Activated naive CD4-positive, alpha-beta T cell treated with Interleukin-2 at 50 U/mL for 16 hours (primary cell): ENCODE measurements at places on chromosomes 11 and 22.

- no peak for DNase-seq
These were observed 415.7 kb downstream of the TENM4 start for GRCh38 chr11:79025097-79025496.

- DNase-seq, result peak; percentile 68
These were observed 948 bp upstream of the MRTFA start for GRCh38 chr22:40637183-40638150.

DNA sequence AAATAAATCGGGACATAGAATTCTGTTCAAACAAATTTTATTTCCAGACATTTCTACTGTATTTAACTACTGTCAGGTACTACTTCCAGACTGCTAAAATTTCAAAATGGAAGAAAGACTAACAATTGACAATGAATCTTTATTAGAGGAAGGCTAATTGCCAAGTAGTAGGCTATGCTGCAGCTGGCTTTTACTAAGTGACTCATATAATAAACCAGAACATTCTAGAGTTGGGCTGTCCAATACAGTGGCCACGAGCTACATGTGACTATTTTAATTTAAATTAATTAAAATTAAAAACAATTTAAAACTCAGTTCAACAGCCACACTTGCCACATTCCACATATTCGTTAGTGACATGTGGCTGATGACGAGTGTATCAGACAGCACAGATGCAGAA lies 27.6 kb downstream of the CHKA start:
- no peak for DNase-seq

DNA sequence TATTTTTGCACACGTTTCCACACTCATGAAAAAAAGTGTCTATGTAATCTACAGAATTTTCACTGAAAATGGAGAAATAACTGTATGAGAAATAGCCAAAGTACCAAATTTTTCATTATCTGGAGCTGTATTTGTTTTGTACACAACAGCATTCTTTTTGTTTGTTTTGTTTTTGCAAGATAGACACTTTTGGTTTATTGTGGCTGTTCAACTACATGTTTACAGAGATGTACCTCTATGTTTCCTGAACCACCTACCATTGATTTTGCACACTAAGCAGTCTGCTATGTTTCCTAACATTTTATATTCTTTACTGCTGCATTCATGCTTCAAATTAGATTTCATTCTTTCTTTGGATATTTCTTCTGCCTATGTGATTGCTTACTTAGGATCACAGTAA lies 116.3 kb downstream of the ELP4 start:
- DNase-seq, result no peak

DNA sequence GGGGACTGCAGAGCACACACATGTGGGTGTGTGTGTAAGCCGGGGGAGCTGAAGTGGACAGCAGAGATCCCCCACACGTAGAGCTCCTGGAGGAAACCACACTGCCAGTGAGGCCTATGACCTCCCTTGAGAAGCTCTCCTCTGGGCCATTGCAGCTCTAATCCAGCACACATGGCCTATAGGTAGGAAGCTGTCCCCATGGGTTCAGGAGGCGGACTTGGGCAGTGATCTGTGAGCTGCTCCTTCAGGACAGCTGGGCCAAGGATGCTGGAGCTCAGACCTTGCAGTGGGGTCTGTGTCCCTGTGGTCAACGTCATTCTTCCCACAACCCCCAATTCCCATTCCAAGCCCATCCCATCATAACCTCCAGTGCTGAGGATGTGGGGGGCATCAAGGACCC lies 29.8 kb downstream of the IGLL5 start:
- no peak for DNase-seq

DNA sequence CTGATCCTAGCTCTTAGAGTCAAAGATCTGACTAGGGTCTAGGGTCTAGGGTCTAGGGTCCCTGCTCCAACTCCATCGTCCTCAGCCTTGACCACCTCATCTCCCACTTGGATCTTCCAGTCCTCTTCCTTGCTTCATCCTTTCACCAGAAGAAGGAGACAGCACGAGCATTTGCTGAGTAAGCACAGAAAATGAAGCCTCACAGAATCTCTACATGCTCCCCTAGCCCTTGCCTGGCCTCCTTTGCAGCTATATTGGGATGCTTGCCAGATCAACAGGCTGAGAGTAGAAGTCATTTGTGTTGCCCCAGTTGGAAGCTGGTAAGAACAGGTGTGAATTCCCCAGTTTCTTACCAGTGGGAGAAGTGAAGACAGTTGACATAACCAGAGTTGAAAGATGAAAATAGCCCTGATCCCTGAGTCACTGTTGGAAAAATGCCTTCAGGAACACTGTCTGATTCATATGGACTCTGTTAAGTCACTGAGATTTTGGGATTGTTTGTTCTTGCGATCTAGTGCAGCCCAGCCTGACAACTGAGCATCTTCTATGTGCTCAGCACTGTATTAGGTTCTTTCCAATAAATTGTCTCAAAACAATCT lies 552.5 kb downstream of the INSC start:
- DNase-seq, result no peak

DNA sequence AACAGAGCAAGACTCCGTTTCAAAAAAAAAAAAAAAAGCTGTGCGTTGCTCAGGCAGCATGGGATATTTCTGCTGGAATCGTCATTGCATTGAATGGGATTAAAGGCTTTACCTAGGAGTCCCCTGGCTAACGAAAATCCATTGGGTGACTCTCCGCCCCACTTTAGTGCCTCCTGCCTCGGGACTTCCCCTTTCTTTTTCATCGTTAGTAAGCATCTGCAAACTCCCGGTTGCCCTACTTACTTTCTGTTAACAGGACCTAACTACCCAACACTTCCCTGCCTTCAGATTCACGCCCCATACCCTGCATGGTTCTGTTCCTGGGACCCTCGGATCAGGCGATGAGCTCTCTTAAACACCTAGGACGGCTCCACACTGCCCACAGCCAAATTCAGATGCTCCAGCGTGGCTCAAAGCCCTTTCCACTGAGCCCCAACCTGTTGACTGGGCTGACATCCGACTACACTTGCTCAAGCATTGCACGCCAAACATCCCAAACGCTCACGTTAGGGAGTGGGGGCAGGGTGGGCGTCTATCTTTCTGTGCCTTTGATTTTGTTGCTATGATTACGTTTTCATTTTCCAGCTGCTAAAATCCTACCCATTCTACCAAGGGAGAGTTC lies 143.8 kb downstream of the ST3GAL4 start:
- no peak for DNase-seq

DNA sequence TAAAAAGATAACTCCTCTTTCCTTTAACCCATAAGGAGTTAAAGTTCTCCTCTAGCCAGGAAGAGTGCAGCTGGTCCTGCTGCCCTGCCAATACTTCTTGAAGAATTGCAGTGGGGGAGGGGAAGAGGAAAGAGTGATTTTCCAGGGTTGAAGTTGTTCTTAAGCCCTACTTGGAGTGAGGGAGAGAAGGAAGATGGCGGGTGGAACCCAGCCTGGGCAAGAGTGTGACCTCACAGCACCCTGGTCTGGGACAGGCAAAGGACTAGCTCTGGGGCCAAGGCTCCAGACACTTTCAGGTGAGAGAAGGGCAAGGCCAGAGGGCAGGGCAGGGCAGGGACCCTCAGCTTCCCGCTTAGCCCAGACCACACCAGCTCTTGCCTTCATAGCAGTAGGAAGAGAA lies 6.6 kb downstream of the TNKS1BP1 start:
- DNase-seq, result no peak

GRCh38 chr22:48753381-48753730 lies 1074.3 kb downstream of the BRD1 start:
- DNase-seq, result no peak

GRCh38 chr22:49705972-49706352 lies 121.7 kb downstream of the BRD1 start:
- DNase-seq, result no peak

GRCh38 chr22:49803134-49803533 lies 24.5 kb downstream of the BRD1 start:
- no peak for DNase-seq

GRCh38 chr11:67345247-67345919 lies 8.0 kb downstream of the POLD4 start:
- DNase-seq, result no peak

DNA sequence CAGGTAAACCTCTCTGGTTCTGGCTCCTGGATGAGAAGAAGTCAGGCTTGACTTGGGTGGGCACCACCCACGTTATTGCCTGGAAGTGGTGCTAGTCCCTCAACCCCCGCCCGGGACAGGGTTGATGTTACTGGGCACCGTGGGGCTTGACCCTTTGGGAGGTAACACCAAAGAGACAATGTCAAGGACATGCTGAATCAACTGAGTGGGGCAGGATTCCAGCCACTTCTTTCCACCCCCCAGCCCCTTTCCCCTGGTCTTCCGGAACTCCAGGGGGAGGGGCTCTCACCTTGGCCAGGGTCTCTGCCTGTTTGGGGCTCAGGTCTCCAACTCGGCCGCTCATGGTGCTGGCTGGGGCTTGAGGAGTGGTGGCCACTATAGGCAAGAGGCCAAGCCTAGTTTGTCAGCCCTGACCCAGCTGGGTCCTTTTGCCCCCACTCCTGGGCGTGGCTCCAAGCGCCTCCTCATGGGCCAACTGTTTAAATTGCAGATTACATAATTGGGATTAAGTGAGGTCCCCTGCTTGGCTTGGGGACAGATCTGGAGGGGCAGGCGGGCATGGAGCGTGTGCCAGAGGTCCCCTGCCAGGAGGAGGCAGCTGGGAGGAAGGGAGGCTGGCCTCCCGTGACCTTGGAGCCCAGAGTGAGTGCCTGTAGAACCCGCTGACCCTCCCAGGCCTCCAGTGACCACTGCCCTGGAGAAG lies at the start of gene SEC14L3:
SEC14L3 (minus strand) TSS at position 402 of the 703 bp plus-strand sequence; CDS start at position 343, 59 bp downstream.
- no peak for DNase-seq

GRCh38 chr11:69957849-69958248 lies 120.3 kb upstream of the ANO1 start:
- DNase-seq, result no peak

DNA sequence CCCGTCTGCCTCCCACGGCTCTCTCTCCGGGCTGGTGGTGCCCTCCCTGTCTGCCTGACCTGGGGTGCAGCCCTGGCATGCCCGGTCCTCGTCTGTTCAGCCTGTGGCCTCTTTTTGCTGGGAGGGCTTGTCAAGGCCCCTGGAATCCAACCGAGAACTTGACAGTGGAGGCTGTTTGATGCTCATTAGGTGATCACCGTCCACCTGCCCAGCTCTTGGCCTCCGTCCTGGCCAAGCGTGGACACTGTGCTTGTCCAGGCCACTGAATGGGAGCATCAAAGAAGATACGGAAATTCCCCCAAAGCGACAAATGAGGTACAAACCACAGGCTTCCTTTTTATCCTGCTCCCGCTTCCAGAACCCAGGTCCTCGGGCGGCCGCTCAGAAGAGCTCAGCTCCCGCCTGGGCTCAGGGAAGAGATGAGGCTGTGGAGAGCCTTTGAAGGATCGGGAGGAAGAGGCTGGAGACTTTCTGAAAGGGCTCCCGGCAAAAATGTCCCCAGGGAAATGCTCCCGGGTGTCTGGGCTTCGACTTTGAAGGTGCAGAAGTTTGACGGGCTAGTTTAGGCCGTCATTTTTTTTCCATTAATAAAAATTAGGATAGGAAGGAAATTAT lies 1273.9 kb downstream of the BRD1 start:
- no peak for DNase-seq

GRCh38 chr11:111632516-111633220 lies 30.4 kb downstream of the SIK2 start:
- DNase-seq, result no peak

DNA sequence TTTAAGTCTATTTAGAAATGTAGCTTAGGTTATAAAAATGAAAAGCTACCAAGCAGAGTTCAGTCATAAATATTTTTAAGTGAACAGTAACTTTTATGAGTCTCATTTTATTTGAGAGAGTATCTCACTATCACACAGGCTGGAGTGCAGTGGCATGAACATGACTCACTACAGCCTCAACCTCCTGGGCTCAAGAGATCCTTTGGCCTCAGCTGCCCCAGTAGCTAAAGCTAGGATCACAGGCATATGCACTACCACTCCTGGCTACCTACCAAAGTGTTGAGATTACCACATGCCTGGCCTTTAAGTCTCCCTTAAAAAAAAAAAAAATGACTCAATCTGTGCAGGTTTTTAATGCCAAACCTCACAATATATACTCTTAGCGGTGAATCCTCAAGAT lies 34.7 kb upstream of the CLNS1A start:
- no peak for DNase-seq

- no peak for DNase-seq
These were observed 1.2 kb upstream of the LMO2 start for GRCh38 chr11:33892906-33893594.

GRCh38 chr11:47393163-47394049 lies 15.0 kb upstream of the SLC39A13 start:
- no peak for DNase-seq

DNA sequence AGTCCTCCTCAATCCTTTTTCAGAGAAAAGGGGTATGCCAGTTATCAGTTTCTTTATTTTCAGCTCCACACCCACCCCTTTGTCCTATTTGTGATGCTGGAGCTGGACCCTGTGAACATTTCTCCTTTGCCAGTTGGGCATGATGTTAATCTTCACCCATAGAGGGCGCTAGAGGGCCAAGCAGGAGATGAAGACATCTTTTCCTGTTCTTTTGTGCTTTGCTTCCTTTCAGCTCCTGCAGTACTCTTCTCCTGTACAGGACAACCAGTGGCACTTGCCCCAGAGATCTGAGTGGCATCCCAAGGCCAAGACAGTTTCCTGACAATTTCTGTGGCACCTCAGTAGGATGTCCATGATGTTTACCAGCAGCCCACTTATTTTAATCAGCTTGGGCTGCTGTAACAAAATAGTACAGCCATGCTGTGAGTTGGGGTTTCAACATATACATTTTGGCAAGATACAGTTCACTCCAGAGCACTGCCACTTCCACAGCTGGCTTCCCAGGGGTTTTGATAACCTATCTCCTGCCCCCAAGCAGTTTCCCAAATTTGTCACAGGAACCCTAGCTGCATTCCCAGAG lies 4.6 kb downstream of the SAA2 start:
- peak; percentile 56 for DNase-seq

GRCh38 chr22:38427465-38427864 lies 27.5 kb downstream of the KCNJ4 start:
- no peak for DNase-seq

- no peak for DNase-seq
These were observed 211.8 kb downstream of the LUZP2 start for GRCh38 chr11:24708616-24709015.

GRCh38 chr11:19164230-19164855 lies 37.4 kb downstream of the CSRP3 start:
- DNase-seq, result no peak

DNA sequence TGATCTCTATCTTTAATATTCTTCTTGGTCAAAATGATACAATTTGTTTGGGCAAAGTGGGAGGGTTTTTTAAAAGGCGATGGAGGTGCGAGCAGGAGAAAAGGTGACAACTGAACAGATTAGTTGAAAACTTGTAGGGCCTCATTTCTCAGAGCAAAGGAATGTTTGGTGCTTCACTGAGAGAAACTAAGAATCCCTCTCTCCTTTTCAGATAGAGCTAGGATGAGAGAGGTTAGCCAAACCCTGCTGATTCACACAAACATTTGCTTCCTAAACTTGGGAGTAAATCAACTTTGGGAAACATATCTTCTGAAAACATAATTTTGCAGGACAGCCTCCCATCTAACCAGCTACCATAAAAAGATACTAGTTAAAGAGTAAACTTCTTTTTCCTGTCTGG lies 57.0 kb downstream of the PHF21A start:
- DNase-seq, result no peak

GRCh38 chr11:2813141-2813908 lies 72.2 kb downstream of the CDKN1C start:
- DNase-seq, result no peak

GRCh38 chr22:47171441-47172221 lies 409.2 kb downstream of the TBC1D22A start:
- no peak for DNase-seq

- DNase-seq, result no peak
These were observed 296.8 kb downstream of the RAB38 start for GRCh38 chr11:87878373-87878825.

GRCh38 chr11:991034-991433 lies 45.5 kb downstream of the MUC6 start:
- DNase-seq, result no peak
